ENCODE measurements at places on chromosomes 5 and 9.

DNA sequence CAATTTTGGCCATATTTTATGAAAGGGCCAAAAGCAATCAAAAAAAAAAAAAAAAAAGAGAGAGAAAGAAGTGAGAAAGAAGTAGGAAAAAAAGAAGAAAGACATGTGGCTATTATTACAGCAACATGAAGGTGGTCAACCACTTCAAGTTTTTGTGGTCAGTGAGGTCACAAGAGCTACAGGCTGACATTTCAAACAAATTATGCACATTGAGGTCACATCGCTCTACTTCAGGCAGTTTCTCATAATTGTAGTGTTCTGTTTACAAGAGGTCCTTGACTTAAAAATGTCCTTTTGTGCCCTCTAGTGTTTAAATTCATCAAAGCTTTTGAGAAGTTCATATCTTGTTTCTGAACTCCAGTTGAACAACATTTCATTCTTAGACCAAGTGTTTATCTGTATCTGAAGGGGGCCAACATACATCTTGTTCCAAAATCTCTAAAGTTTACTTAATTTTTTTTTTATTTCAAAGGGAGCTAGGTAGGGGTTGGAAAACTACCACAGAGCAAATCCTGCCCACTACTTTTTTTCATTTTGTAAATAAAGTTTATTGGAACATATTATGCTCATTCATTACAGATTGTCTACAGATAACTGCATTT lies 513.1 kb downstream of the PDE4D start:
- peak; percentile 82 for DNase-seq

DNA sequence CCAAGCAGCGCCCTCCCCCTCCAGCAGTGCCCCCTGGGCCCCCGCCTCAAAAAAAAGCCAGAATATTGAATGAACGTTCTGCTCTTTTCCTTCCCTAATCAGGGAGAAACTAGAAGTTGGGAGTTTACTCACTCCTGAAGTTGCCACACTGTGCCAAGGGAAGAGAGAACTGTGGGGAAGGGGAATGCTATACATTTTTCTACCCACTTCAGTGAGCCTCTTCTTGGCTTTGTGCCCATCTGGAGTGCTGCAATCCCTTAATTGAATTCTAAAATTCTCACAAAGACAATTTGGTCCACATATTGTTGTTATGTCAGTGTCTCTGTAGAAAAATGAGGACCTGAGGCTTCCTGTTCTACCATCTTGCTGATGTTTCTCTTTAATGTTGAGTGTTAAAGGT lies 443.7 kb downstream of the DIRAS2 start:
- no peak for DNase-seq

GRCh38 chr5:95057615-95058014 lies 227.3 kb downstream of the MCTP1 start:
- no peak for DNase-seq

DNA sequence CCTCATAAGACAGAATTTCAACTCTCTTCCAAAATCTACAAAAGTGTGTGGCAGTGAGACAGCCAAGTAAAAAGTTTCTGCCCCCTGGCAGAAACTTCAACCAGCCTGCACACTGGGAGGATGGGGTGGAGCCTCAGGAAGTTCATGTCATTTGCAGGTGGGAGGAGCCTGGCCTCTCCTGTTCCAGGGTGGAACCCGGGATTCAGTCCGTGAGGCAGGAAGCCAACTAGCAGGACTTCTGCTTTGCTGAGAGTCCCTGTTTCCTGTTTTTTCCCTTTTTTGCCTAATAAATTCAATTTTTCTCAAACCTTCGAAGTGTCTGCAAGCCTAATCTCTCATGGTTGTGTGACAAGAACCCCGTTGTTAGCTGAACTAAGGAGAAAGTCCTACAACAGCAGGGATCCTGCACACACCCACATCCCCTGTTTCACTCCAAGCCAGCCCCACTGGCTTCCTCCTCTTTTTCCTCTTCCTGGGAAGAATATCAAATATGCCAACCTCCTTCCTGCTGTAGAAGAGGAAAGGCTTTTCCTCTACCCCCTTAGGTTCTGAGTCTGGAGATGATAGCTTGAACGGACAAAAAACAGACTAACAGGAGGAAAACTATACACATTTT lies 69.3 kb downstream of the ALDH7A1 start:
- no peak for DNase-seq

DNA sequence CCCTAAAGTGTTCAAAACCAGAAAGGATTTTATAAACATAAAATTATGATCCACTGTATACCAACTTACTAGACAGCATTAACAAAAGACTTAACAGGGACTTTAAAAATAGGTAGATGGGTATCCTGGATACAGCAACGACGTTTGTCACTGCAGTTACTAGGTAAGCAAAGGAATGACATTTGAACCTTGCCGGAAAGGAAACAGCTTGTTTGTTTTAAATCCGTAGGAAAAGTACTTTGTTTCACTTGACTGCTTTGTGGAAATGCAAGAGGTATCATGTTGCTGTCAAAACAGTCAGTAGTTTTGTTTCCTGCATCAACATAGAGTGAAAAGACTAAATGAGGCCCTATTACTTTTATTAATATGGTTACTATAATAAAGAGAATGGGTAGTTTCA lies 122.9 kb downstream of the CDC42SE2 start:
- DNase-seq = peak; percentile 42

DNA sequence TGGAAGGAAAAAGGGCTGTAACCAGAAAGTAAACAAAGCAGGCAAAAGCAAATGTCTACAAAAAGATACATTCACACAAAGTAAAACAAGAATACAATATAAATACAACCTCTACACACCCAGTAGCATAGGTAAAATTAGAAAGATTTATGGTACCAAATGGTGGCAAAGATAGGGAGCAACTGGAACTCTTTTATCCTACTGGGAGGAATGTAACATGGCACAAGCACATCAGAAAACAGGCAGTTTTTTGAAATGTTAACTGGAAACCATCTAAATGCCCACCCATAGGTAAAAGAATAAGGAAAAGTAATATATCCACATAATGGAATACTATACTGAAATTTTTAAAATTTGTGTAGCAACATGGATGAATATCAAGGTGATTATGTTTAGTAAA lies 8.7 kb upstream of the ARL14EPL start:
- DNase-seq = no peak

DNA sequence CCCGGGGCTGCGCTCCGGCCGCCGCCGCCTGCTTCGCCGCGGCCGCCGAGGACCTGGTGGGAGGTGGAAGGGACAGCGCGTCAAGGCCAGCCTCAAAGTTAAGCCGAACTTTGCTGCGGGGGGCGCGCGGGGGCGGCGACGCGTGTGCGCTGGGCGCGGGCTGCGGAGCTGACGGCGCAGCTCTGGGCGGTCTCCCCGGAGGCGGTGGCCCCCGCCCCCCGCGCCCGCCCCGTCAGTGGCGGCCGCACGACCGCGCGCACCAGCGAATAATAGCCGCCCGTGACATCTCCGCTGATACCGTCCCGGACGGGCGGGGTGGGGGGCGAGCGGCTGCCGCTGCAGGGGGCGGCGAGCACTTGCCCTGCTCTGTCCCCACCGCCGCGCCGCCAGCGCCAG lies 579 bp upstream of the FAM78A start:
- no peak for DNase-seq

All from fibroblast of villous mesenchyme (primary cell).